ENCODE measurements at places on chromosomes 2 and 18. TPM values are rescaled to one million over a fixed set of nuclear protein-coding genes. Genes with fewer than 3 reads are reported as not detected.
A peak's percentile ranks its signal among the peaks of the same experiment; 100 is the strongest.

The NEU2 gene
- not detected for total RNA-seq

- no peak for DNase-seq
These were observed 157.9 kb downstream of the CLIP4 start for GRCh38 chr2:29273004-29273684.

- no peak for DNase-seq
These were observed 21.6 kb downstream of the MROH2A start for GRCh38 chr2:233799716-233800115.

GRCh38 chr18:75276818-75277609, 66.4 kb downstream of the TSHZ1 start:
- peak; percentile 63 for DNase-seq

DNA sequence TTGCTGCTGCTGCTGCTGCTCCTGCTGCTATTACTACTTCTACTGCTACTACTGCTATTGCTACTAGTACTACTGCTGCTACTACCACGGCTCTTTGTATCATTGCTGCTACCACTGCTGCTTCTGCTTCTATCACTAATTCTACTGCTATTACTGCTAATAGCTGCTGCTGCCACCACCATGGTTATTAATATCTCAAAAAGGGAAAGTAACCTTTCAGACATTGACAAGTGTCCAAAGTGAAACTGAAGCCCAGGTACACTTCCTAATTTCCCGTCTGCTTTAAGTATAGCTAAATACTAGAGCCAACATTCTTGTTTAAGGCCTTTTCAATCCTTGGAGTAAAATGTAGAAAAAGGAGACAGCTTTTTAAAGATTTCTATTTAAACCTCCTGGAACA, 45.4 kb upstream of the EHBP1 start:
- DNase-seq, result no peak

The DGKD gene
- 12.3 TPM for total RNA-seq

GRCh38 chr18:8121101-8121500, 488.1 kb upstream of the RAB12 start:
- no peak for DNase-seq

The CROCC2 gene
- total RNA-seq, result not detected

DNA sequence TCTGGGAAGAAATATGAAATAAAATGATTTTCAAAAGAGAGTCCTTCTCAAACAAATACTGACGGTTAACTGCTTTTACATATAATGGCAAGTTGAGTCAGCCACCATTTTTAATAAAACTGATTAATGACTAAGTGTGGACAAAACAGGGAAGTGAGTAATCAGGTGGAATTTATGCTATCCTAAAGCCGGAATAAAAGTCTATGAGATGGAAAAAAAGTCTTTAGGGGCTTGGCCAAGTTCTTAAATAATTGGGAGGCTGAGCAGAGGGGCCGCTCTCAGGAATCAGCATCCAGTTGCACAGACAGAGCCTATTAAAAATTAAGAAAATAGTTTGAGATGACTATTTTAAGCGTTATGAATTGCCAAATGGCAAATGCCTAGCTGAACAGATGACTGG, 58.6 kb upstream of the AFF3 start:
- peak; percentile 69 for DNase-seq

The YWHAQ gene
- total RNA-seq, result 304 TPM

The EVA1A gene
- total RNA-seq, result 66.7 TPM

GRCh38 chr2:35986871-35987270, 368.7 kb upstream of the CRIM1 start:
- no peak for DNase-seq

- no peak for DNase-seq
These were observed 42.3 kb upstream of the GPC1 start for GRCh38 chr2:240392948-240393830.

DNA sequence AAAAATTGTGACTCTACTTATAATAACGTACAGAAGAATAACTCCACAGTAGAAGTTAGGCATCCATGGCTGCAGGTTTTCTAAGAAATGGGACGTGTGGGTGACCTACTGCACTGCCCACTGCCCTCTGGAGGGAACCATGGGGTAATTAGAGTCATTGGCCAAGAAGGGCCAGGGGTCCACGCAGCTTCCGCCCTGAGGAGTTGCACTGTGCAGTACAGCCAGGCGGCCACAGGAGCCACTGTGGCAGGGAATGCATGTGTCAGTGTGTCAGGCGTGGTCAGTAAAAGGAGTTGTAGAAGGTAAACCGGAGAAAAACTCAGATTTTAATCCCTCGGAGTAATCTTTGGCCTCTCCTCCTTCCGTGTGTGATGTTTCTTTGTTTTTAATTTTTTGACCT, 24.8 kb downstream of the NCK2 start:
- DNase-seq, result no peak

DNA sequence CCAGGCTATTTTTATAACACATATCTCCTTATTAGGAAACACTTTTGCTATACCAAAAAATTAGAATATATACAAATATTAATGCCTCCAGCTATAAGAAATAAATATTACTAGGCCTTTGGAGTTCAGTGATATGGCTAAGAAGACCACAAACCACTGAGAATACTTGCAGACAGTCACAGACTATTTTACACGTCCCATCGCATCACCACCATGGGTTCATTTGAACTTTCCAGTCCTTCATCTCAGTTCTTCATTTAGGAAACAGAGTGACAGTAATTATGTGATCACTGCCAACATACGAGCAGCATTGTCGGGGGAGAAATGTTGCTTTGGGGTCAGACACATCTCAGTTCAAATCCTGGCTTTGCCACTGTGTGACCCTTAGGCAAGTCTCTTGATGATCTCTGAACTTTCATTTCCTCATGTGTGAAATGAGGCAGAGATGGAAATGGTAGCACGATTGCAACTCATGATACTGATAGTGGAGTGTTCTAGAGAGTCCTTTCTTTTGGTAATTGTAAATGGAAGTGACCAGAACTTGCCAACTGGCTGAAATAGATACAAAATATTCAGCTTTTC, 138.9 kb upstream of the NRP2 start:
- DNase-seq, result no peak

DNA sequence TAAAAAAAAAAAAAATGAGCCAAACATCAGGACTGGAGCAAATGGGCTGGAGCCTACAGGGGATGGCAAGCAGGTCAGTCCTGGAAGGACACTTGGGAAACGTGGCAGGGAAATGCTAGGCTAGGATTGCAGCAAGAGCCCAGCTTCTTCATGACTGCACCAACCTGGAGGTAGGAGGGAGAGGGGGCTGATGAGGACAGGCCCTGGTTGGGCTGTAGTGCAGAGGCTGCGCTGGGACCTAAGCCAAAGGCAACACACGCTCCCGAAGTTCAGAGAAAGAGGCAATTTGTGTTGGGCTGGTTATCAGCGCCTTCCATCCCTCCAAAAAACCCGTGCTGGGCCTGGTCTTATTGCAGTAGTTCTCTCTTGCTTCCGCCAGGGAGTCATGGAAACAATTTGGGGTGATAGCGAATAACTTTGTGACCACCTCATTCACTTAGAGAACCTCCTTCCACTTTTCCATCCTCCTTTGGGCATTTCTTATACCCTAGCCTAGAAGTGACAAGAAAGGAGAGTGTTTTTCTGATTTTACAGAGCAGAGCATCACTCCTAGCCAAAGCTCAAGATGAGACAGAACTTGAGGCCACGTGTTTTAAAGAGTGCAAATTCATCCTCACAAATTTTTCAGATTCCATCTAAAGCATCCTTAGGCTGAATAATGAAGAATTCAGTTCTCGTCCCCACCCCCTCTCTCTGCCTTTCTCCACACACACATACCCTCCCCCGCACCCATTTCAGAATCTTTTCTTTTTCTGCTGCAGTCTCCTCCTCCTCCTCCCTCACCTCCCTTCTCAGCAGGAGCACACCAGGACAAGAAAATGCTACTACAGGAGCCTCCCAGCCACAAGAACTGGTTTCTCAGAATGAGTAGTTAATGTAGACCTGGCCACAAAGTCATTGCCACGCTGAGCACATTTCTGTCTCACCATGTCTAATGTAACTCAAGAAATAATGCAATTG, 82.5 kb upstream of the STPG4 start:
- DNase-seq, result peak; percentile 67

DNA sequence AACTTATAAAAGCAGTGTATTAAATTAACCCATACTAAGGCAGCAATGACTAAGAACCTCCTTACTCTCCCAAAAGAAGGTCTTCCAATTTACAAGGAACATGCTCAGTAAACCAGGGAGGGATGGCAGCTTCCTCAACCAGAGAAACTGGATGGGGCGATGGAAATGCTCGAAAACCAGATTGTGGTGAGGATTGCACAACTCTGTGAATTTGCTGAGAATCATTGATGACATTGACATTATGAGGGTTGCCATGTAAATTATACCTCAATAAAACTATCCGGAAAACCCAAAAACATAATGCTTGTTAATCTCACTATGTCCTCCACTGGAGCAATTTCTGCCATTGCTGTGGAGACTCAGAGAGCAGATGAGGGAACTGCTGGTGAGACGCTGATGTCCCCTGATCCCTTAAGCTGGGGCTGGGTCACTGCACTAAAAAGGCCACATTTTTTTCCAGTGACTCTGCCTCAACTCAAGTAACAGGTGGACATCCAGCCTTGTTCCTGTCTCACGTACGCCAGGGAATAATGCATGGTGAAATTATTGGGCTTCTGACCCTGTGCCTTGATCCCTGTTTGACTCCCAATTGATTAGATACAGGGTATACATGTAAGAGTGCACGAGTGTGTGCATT, 288.3 kb downstream of the CYP26B1 start:
- no peak for DNase-seq

The GCKR gene
- 0.85 TPM for total RNA-seq

- no peak for DNase-seq
These were observed 67.4 kb upstream of the STAM2 start for GRCh38 chr2:152242787-152243472.

GRCh38 chr2:226471987-226472470, 327.6 kb downstream of the IRS1 start:
- DNase-seq, result no peak

DNA sequence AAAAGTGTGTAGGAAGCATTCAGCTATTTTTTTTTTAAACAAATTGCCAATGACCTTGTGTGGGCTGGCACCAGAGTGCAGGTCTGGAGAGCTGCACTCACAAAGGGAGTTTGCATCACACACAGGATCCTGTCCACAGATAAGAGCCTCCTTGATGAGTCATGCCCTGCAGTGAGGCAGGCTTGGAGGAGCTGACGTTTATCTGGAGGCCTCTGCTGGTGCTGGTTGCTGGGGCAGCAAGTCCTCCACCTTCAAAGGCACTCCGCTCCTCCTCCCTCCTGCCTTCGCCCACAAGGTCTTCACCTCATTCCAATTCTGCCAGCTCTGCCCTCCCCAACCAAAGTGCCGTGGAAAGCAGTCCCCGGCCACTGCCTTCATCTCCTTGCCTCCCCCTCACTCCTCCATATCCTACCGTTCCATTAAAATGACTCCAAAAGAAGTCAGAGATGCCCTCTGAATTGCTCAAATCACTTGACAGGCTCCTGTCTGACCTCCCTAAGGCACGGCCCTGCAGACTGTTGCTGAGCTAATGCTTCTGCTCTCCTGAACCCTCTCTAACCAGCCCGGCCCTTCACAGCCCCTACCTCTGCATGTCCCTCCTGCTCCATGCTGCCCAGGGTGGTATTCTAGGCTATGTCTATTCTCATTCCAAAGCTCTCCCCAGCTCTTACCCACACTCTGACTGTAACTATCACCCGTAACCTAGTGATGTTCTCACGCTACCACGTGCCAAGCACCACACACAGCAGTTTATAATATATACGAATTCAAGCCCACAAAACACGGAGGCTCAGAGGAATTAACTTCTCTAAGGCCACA, 30.9 kb downstream of the LONRF2 start:
- peak; percentile 62 for DNase-seq

The ARHGAP28 gene
- 4.3 TPM for total RNA-seq

The GCG gene
- not detected for total RNA-seq

The ABCG5 gene
- total RNA-seq, result not detected

DNA sequence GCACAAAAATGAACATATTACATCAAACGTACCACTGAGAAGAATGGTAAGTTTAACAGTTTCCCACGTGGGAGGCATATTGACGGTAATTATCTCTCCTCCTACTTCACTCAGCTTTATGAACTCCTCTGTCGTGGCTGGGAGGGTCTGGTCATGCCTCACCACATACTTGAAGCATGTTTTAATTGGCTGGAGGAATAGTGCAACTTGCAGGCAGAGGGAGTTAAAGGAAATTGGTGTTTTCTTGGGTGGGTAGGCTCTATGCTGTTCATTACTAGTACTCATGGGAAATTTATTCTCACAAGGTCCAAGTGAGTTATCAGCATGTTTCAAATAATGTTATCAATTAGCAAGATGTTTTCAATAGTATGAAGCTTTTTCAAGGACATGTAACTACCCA, 767.0 kb downstream of the PLCL1 start:
- no peak for DNase-seq

DNA sequence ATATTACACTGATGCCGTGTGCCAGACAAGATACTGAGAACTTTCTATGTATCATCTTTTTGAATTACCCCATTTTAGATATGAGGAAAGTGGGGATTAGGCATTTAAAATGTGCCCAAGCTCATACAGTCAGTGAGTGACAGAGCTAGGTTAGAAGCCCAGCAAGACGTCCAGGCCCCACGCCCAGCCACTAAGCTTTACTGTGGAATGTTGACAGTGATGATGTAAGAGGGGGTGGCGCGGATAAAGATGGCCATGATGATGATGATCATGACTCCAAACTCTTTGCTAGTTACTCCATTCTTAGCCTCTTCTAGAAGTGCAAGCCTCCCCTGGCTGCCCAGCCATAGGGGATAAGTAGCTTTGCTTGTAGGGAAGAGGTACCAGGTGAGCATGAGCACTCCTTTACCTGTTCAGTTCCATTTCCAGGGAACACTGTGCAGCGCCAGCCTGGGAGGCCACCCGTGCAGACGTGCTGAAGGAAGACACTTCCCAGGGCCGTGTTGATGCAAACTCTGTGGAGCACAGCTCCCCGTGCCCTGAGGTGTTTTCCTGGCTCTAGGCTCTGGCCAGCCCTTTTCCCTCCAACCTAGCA, 65.5 kb downstream of the BCL2L11 start:
- DNase-seq, result no peak

- no peak for DNase-seq
These were observed 192.8 kb downstream of the ZFP36L2 start for GRCh38 chr2:43033466-43034241.

The MZT2B gene
- total RNA-seq, result 188 TPM

- no peak for DNase-seq
These were observed 239.7 kb downstream of the SH3BP4 start for GRCh38 chr2:235191486-235191885.

The B4GALT6 gene
- total RNA-seq, result 3.4 TPM

- DNase-seq, result peak; percentile 66
These were observed 9.9 kb upstream of the YPEL5 start for GRCh38 chr2:30136764-30137444.

- peak; percentile 55 for DNase-seq
These were observed 49.3 kb upstream of the DNAJC10 start for GRCh38 chr2:182666674-182667314.

The KLHL14 gene
- 0.85 TPM for total RNA-seq

GRCh38 chr2:216949700-216950413, 90.0 kb upstream of the TNP1 start:
- DNase-seq, result no peak

GRCh38 chr2:56770490-56770889, 586.7 kb downstream of the CCDC85A start:
- no peak for DNase-seq

- DNase-seq, result no peak
These were observed 631.5 kb downstream of the NYAP2 start for GRCh38 chr2:226030788-226031646.

GRCh38 chr2:95667480-95667879, 75.7 kb downstream of the TRIM43 start:
- no peak for DNase-seq

The PAIP2B gene
- 1.9 TPM for total RNA-seq

The SEMA4F gene
- total RNA-seq, result 5.0 TPM
